ENCODE measurements at places on chromosomes 6 and 20. TPM values are rescaled to one million over a fixed set of nuclear protein-coding genes. Genes with fewer than 3 reads are reported as not detected.

DNA sequence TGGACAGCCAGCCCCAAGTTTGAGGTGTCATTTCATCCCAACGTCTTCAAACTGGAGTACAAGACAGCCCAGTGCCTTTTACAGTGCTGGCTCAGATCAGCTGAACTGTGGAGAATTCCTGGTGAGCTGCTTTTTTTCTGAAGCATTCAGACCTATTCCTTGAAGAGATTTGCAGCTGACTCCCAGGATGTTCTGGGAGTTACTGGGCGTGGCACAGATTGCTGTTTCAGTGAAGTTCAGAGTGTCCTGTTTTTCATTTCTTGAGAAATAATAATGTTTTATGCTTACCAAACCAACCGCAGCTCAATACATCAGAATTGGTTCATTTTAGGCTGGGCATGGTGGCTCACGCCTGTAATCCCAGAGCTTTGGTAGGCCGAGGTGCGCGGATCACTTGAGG is 33.4 kb upstream of the SRPK1 start:
- no peak for DNase-seq

- no peak for DNase-seq
These were observed 21.1 kb downstream of the TMEM74B start for GRCh38 chr20:1163653-1164052.

Gene PDE10A
- total RNA-seq = not detected

GRCh38 chr6:41252401-41253169 is 24.4 kb downstream of the TREML4 start:
- DNase-seq = no peak

Gene KHDC1L
- total RNA-seq = 0.45 TPM

Gene IMPG1
- not detected for total RNA-seq

DNA sequence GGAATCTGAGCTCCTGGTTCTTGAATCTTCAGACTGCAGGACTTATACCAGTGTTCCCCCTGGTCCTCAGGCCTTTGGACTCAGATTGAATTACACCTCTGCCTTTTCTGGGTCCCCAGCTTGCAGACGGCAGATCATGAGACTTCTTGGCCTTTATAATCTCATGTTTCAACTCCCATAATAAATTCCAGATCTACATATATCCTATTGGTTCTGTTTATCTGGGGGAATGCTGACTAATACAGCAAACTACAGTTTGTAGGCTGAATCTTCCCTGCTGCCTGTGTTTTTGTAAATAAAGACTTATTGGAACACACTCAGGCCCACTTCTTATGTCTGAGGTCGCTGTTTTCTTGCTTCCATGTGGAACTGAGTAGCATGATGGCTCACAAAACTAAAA is 184.7 kb downstream of the HDGFL1 start:
- DNase-seq = no peak

- no peak for DNase-seq
These were observed 142.1 kb upstream of the PHACTR3 start for GRCh38 chr20:59462249-59462648.

DNA sequence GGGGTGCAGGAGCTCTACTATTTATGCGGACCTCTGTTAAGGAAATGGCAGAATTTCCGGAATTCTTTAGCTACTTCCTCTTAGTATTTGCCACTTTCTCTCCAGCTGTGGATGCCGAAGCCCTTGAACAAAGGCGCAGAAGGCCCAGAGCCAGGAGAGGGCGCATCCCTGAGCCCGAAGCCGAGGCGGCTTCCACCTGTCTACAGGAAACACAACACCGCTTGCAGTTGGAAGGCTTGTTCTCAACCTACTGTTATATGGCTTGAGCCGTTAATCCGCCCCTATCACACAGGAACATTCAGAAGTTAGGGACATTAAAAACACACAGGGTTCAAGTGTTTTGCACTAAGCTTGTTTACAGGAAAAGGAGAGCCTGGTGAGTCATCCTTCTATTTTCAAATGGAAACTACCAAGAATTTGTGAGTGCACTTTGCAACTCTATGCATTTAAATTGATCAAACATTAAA is 417.1 kb downstream of the BCKDHB start:
- no peak for DNase-seq

Gene POM121L2
- total RNA-seq = not detected

GRCh38 chr6:90131614-90132423 is 164.8 kb downstream of the BACH2 start:
- DNase-seq = no peak

Gene ZBTB46
- total RNA-seq = 1.1 TPM

Gene BMP2
- total RNA-seq = 0.45 TPM

GRCh38 chr20:47789764-47790579 is 4.7 kb upstream of the SULF2 start:
- no peak for DNase-seq

Gene PROCR
- 9.3 TPM for total RNA-seq

DNA sequence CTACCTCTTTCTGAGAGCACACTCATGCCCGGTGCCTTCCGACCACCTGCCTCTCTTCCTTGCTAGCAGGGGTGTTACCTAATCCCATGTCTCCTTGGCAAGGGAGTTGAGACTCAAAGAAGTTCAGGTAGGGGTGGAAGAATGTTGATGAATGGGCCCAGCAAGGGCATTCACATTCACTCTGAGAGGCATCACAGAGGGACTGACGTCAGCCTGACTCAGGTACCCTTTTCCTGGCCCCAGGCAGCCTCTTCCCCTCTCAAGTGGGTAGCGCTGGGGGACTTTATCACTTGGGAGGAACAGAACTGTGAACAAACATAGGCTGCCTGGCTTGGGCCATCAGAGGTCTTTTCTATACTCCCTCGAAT is 35.3 kb downstream of the HM13 start:
- DNase-seq = no peak

DNA sequence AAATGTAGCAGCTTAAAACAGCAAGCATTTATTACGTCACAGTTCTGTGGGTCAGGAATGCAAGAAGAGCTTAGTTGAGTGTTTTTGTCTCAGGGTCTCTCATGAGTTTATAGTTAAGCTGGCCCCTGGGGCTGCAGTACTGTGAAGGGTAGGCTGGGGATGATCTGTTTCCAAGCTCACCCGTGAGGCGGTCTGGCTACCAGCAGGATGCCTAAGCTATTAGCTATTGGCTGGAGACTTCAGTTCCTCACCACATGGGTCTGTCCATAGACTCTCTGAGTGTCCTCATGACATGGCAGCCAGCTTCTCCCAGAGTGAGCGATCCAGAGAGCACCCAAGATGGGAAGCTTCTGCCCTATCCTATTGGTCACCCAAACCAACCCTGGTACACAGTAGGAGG is 12.8 kb upstream of the BICRAL start:
- no peak for DNase-seq

DNA sequence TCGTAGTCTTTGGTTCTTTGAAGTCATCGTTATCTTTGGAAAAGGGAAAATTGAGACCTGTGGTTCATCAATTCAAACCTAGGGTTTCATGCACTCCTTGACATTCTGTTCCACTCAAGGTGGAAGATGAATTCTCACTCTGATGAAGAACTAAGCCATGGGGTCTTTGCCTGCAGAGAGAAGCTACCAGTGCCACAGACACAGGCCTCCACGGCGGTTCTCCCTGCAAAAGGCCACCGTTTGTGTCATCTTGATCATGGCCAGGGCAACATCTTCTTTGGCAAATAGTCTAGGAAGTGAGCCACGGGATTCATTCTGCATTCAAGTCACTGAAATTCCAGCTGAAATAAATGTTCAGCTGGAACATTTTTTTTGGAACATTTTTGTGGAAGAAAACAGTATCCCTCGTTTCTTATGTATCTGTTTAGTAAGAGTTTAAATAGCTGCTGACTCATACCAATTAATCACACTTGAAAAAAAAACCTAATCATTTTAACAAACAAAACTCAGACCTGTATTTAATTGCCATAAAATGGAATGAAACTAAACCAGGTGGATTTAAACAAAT is 206.0 kb upstream of the FOXQ1 start:
- no peak for DNase-seq

Gene MMP24
- total RNA-seq = 0.16 TPM

DNA sequence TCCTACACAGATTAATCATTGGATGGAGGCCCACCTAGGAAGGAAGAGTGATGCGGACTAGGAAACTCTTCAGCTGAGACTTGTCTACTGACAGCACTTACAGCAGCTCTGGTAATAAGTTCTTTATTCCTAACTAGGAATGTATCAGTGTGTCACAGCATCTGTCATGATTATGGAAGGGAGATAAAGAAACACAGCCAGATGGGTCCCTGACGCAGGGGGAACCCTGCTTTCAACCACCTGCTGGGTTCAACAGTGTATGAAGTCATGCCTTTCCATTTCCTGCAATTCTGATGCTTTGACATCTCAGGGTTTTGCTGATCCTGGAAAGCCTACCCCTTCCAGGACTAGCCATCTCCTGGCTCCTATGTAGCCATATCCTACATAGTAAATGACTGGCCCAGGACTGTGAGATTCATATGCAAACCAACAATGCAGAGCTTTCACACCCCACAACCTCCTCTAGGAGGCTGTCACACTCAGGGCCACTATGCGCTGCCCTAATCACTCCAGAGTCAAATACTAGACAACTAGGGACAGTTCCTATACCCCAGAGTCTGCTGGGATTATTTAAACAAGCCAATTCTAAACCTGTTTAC is 29.0 kb upstream of the MANEA start:
- DNase-seq = no peak

GRCh38 chr20:14687313-14687712 is 349.9 kb upstream of the FLRT3 start:
- DNase-seq = no peak

GRCh38 chr6:134740027-134740373 is 209.9 kb downstream of the ALDH8A1 start:
- no peak for DNase-seq

GRCh38 chr6:37679539-37680476 is 17.9 kb downstream of the MDGA1 start:
- DNase-seq = no peak

- no peak for DNase-seq
These were observed 586.7 kb upstream of the CITED2 start for GRCh38 chr6:139961190-139961589.

Gene MCUR1
- total RNA-seq = 6.0 TPM

Gene SCUBE3
- 0.25 TPM for total RNA-seq

- no peak for DNase-seq
These were observed 17.7 kb downstream of the RIPOR3 start for GRCh38 chr20:50673466-50674137.

- DNase-seq = no peak
These were observed 20.8 kb upstream of the IBTK start for GRCh38 chr6:82268301-82268846.

GRCh38 chr6:142380626-142381025 is 78.8 kb downstream of the ADGRG6 start:
- no peak for DNase-seq

Gene MEP1A
- not detected for total RNA-seq

DNA sequence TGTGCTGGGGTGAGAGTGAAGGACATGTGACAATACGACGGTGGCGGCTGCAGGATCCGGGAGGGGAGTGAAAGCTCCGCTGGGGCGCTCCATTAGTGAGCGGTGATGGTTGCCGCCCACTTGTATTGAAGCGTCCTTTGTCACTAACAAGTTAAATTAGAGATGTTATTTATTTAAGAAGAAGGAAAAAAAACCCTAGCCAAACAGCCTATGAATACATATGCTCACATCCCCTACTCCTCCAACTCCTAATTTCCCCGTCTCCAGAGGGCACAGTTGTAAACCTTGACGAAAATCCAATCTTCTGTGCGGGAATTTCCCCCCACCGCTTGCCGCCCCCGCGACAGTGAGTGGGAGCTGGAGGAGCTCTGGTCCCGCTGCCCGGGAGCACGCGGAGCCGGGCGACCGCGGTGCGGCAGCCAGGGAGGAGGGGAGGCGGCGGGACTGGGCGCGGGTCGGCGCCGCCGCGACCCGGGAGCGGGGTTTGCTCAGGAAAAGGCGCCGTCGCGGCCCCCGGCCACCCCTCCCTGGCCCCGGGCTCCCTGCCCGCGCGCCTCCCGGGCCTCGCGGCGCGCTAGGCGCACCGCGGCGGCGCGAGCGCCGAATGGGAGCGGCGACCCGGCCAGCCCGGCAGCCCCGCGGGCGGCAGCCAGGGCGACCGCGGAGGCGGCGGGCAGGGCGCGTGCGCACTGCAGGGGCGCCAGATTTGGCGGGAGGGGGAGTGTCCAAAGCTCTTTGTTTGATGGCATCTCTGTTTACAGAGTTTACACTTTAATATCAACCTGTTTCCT is at the start of gene MYB:
Gene MYB, plus strand, starts transcription at position 767 of the 791 bp plus-strand sequence. CDS start 206 bp downstream, outside the sequence.
- DNase-seq = peak; percentile 84

DNA sequence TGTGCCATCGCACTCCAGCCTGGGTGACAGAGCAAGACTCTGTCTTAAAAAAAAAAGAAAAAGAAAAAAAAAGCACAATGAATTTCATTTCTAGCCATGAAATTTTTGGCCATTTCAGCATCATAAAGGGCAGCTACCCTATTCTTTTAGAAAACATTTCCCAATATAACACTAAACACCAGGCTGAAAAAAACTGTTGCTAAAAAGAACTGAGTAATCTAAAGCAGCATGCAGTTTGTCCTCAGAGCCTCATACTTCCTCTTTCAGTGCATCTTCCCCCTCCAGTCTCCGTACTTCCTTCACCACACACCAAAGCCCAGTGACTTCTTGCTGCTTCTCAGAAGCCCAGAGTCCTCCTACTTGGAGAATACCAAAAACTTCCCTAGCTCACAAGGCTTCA is 5.6 kb upstream of the IFNGR1 start:
- DNase-seq = peak; percentile 49

DNA sequence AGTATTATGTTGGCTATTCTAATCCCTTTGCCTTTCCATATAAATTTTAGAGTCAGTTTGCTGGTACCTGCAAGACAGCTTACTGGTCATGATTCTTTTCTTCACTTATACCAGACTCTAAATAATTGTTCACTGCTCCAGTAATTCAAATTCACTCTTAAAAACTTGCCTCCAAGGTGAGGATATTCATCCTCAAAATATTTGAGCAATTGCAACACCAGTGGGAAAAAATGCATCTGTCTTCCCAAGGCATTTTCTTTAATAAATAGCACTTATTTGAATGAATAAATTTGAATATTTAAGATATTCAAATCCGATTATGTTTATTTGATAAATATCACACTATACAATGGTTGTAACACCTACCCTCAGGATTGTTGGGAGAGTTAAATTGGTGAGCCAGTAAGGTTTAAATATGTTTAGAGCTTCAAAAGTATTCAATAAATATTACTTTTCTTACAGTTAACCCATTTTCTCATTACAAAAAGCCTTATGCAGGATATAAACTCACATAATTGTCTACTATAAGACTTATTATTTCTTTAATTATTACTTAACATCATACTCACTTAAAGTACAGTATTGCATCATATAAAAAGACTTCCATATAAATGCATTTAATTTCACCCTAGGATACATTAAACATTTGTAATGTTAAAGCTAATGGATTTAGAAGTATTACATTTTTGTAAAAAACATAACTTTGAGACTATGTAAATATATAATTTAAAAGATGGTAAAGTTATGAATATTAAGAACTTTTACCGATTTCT is 285.6 kb downstream of the SAMD5 start:
- no peak for DNase-seq

DNA sequence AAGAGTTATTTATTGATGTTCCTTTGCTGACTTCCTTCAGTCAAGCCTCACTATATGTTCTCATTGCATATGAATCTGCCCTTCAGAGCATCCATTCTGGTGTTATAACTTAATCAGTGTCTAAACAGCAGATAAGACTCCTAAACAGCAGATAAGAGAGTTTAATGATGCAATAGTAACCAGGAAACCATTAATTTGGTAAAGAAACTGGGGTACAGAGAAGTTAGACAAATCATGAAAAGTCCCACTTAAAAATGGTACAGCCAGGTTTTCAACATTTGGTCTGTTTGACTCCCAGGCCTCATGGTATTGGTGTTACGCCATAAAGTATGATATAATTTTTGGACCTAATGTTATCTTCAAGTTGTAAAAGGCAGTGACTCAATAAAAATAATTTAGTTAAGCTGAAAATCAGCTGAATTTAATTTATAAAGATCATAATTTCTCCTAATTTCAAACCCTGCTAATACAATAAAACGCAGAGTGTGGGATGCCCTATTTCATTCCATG is 127.4 kb upstream of the DST start:
- DNase-seq = no peak

Gene DLK2
- total RNA-seq = not detected
